ENCODE measurements at places on chromosomes 12 and 14. TPM values are rescaled to one million over a fixed set of nuclear protein-coding genes. Genes with fewer than 3 reads are reported as not detected.

PLCZ1 gene
- total RNA-seq, result not detected

TSPAN8 gene
- total RNA-seq, result not detected

ZDHHC22 gene
- total RNA-seq, result not detected

CMA1 gene
- not detected for total RNA-seq

OR4K15 gene
- not detected for total RNA-seq

SLC6A12 gene
- 0.37 TPM for total RNA-seq

SPATS2 gene
- total RNA-seq, result 9.1 TPM

AQP5 gene
- not detected for total RNA-seq

TAS2R8 gene
- not detected for total RNA-seq

CELA1 gene
- not detected for total RNA-seq

LRP1-AS gene
- total RNA-seq, result not detected

LRRK2 gene
- total RNA-seq, result 0.31 TPM

MMP19 gene
- total RNA-seq, result 0.29 TPM

PTPN21 gene
- 0.28 TPM for total RNA-seq

TC2N gene
- total RNA-seq, result 45.2 TPM

C12orf50 gene
- total RNA-seq, result not detected

PLA2G1B gene
- not detected for total RNA-seq
